ENCODE measurements at places on chromosomes 7 and 10. TPM values are rescaled to one million over a fixed set of nuclear protein-coding genes. Genes with fewer than 3 reads are reported as not detected.

GPR146 gene
- 11.2 TPM for total RNA-seq

PRRT4 gene
- total RNA-seq, result 17.6 TPM

PRPF18 gene
- 12.9 TPM for total RNA-seq

DNA sequence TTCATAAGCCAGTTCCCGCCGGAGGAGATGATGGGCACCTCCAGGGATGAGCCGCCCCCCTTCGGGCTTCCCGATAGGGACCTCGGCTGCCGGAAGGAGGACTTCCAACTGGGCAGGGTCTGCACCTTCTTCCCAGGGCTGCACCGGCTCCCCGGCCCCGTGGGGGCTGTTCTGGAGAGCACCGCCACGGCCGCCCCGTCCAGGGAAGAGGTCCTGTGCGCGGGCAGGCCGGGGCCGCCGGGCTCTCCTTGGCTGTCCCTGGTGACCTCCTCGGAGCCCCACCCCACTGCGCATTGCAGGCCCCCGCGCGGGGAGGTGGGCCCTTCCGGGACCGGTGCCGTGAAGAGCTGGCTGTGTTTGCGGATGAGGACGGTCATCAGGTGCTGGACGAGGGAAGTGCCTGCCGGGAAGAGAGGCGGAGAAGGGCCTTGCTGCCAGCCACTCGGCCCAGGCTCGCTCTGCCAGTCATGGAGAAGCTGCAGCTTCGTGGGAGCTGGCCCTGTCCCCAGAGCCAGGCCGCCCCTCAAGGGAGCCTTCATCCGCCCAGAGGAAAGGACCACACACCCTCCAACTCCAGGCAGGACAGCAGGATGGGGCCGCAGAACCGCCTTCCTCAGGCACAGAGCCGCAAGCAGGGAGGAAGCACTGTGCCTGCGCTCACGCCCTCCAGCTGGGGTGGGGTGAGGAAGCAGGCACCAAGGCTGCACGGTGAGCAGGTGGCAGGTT, 144.4 kb downstream of the MAPK8 start:
- H3K4me1 ChIP-seq, result peaks cover 16% of the 10 kb centered on the region
- no peaks in the 10 kb centered on the region for H3K36me3 ChIP-seq
- H3K4me3 ChIP-seq, result no peak overlapping the region
- DNase-seq, result no peak
- H3K27me3 ChIP-seq, result no peaks in the 10 kb centered on the region

DNA sequence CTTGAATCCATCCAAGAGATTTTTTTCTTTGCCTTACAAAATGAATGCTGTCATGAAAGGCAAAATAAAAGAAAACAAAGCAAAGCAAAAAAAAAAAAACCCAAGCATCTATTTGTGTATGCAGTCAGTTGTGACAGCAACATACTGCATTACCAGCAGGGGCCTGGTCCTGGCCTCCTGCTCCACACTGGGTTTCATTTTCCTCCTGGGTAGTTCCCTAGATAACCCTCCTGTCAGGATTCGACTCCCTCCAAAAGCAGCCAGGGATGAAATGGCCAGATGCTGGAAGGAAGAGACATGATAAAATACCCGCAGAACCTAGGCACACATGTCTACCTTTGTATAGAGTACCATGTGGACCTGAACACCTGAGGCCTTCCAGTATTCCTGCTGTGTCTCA, 148.6 kb downstream of the NRCAM start:
- H3K4me1 ChIP-seq, result no peaks in the 10 kb centered on the region
- H3K36me3 ChIP-seq, result no peaks in the 10 kb centered on the region
- H3K27me3 ChIP-seq, result no peaks in the 10 kb centered on the region
- H3K27ac ChIP-seq, result no peak overlapping the region
- DNase-seq, result no peak
- no peak overlapping the region for H3K4me3 ChIP-seq

DNA sequence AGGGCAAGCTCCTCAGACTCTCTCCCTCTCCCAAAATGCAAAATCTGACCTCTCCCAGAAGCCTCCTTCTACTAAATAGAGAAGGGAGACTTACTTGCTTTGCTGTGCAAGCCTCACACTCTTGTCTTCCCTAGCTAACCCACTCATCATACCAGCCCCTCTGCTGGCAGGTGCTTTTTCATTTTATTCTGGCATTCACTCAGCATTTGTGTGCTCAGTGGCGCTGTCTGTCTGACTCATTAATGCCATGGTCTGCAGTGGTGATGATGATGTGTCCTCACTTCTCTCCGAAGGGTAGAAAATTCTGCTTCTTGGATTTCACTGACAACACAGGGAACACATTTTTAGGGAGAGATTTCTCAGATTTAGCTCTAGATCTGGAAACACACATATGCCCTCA, 22.0 kb upstream of the BTRC start:
- no peak overlapping the region for H3K4me3 ChIP-seq
- no peak overlapping the region for H3K27ac ChIP-seq
- no peaks in the 10 kb centered on the region for H3K36me3 ChIP-seq
- DNase-seq, result no peak
- H3K4me1 ChIP-seq, result no peaks in the 10 kb centered on the region

DNA sequence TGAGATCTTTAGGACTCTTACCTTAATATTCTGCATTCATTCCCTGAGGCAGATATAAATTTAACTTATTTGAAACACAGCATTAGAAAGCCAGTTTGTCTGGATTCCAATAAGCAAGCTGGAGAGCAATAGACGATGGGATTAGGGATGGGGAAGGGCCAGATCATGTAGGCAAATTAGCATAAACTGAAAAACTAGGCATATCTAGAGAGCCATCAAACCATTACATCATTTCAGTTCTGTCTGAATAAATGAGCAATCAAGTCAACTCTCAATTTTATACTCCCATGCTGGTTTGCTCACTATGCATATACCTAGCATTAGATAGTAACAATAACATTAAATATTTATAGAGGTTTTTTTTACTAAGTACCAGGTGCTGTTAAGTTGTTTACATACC, 583.6 kb upstream of the LRRN3 start:
- no peaks in the 10 kb centered on the region for H3K27me3 ChIP-seq
- H3K4me1 ChIP-seq, result peaks cover 4% of the 10 kb centered on the region
- no peak overlapping the region for H3K4me3 ChIP-seq

All from cardiac muscle cell (in vitro differentiated cells and primary cell).